COR-L47 (cell line): ENCODE measurements at places on chromosomes 13 and 19.

- no peak for DNase-seq
These were observed 251.2 kb upstream of the SPRY2 start for GRCh38 chr13:80591976-80592740.

DNA sequence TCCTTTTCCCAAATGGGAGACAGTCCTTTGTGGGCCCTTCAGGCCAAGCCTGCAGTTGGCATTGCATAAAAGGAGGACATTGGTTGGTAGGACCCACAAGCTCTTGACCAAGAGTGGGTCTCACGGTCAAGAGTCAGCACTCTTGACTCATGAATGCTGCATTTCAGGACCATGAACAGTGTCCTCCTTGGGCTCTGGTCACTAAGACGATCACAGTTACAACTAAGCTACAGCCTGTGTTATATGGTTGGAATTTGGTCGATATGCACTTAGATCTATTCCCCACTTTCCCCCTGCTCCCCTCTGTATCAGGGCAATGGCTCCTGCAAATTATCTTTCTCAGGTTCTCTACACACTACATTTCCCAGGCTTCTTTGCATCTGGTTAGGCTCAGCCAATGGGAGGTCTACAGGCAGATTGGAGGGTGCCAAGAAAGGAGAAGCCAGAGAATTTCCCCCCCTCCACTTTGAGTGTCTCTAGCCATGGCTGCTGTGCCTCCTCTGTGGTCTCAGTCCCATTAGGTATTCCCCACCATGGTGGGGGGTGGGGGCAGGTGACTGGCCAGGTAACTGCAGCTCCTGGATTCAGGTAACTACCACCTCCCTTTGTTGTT is 3.1 kb upstream of the OLFM2 start:
- no peak for DNase-seq

DNA sequence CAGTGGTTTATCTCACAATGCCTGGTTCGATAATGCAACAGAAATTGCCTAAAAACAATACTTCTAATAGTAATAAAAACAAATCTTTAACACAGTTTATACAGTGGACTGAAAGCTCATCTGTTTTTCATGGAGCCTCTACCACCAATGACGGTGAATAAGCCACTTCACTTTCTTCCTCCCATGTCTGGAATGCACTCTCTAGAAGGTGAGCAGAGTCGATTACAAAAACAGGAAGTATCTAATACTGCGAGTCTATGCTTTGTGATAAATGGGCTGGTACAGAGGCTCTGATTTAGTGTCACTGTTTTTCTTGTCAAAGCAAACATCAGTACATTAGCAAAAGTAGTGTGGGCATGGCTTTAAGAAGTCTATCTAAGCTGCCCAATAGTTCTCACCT is 1348.6 kb upstream of the SLC10A2 start:
- DNase-seq, result no peak

DNA sequence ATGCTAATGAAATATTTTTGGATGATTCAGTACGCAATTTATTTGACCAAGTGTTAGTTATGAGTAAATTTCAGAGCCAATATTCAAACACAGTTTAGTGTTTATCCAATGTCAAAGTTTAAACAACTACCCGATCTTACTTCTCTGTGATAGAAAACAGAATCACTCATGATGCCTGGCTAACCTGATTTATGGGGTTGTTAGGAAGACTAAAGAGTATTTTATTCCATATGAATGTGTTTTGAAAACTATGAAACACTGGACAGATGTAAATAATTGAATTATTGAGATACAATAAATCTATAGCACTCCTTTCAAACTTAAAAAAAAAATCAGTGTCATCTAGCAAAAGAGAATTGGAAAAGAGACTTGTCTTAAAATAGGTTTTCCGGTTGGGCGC is 1181.8 kb downstream of the EFNB2 start:
- DNase-seq, result no peak

DNA sequence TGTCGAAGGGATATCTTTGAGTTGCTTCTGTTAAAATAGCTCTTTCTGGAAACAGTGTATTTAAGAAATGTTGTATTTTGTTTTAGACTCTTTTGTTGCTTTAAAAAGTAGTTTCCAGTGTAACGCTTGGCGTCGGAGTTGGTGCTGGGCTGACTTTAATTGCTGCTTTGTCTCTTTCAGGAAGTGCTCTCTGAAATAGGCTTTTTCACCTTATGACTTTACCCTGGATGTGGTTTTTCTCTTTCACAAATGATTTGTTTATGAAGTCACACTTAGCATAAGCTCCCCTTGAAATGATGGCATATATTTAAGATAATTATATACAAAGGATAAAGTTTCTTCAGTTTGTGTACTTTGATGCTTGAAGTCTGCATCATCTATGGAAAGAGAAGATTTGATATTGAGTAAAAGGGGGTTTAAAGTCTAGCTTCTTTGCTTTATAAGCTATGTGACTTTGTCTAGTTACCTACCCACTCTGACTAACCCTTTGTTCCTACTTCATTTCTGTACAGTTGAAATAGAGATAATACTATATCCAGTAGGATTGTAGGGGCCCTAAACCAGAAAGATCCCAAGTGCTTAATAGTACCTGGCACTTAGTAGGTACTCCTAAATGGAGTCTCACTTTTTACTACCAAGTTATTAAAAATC is at the start of gene GPR18:
TSS of gene GPR18 (minus strand) at position 170 of the 651 bp plus-strand sequence. CDS start 2,507 bp downstream, outside the sequence.
- no peak for DNase-seq

DNA sequence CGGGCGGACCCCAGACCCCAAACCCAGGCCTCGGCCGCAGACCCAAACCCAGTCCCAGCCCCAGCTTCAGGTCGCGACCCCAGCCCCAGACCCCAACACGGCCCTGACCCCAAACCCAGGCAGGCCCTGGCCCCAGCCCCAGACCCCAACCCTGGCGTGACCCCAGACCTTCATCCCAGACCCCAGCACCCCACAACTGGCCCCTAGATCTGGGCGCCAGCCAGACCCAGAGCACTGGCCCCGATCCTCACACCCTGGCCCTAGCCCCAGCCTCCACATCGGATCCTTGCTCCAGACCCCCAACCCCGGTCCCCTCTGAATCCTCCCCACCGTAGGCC is 7.5 kb downstream of the MBD3 start:
- no peak for DNase-seq

- no peak for DNase-seq
These were observed 6.9 kb upstream of the ZNF431 start for GRCh38 chr19:21134934-21135366.

DNA sequence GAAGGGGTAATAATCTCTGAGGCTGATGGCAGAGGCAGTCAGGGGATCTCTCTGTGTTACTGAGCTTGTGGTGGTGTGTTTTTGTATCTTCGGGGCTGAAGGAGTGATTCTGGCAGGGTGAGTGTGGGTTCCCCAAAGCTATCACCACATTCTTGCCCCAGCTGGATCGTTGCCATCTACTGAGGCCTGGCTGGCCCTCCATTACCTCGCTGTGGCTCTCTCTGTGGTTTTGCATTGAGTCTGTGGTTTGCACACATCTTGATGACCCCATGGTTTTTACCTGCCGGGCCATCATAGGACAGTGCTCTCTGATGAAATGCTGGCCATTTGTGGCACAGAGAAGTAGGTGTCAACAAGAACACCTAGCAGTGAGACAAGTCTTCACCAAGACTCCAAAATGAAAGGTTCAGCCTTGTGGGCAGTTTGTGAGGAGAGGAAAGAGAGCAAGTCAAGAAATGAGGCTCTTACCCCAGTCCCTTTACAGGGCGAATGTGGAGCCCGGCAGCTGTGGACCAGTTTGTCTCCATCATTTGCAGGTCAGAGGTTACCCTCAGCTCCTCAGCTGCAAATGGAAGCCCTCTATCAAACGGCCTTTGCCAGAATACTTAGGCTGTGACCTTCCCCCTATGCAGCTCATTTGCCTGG is 69.0 kb upstream of the NPAS1 start:
- no peak for DNase-seq

DNA sequence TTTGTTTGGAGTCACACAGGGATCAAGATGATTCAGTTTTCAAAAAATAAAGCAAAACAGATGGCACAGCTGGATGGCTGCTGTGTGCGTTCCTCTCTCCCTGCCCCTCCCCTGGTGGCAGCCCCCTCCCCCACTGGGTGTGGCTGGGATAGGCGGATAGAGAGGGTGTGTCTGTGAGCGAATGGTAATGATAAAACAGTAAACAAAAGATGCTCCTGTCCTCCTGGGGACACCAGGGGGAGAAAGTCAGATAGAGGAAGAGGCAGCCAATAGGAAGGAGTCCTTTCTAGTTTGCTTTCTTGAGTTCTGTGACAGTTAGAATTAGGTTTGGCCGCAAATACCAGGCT is 6.5 kb downstream of the TMEM255B start:
- peak; percentile 31 for DNase-seq

- DNase-seq, result no peak
These were observed 5.2 kb downstream of the SPACA6 start for GRCh38 chr19:51698296-51698695.

GRCh38 chr13:36912973-36913372 is 7.1 kb downstream of the SMAD9 start:
- DNase-seq, result no peak

DNA sequence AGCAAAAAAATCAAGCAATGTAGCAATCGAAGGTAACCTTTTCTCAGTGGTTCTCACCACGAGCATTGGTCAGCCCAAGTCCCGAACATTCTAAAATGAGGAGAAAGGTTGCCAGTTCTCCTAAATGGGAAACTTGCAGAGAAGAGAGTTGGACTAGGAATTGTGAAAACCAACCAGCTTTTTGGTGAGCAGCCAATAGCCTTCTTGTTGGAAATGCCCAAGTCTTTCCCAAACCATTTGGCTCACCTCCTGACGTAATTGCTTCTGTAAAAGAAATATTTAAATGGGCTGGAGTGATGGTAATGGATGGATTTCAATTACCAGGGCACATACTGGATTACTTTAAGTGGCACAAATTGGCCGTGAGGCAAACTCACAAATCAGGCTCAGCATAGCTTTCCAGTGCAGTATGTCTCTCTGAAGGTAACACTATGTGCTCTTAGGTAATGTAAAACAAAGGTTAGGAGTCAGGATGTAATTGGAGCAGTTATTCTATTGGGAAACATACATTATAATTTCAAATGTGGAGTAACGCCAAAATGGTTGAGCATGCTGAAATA is 423.2 kb downstream of the KLF5 start:
- no peak for DNase-seq

DNA sequence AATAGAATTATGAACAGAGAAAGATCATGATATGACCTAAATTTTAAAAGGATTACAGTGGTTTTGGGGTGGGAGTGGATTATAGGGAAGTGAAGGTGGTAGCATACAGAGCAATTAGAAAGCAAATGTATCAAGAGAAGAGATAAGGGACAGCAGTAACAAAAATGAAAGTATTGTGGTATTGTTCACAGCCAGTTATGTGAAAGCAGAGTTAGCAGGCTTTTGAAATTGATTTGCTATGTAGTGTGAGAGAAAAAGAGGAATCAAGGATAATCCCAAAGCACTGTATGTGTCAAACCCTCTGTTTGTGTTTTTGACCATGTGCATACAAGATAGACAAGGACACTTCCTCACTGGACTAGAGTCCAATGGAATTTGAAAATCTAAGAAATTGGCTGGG is 1721.4 kb downstream of the PCDH9 start:
- no peak for DNase-seq

GRCh38 chr19:6358003-6358402 is 3.3 kb upstream of the CLPP start:
- DNase-seq, result no peak

- no peak for DNase-seq
These were observed 13.4 kb downstream of the SERP2 start for GRCh38 chr13:44386913-44387556.

- no peak for DNase-seq
These were observed at the start of gene CYP4F12 for GRCh38 chr19:15672580-15673175. CYP4F12 (plus strand) TSS chr19:15673087; CDS start chr19:15673530, 443 bp downstream.

GRCh38 chr19:14941189-14941588 is at the start of gene OR7C2:
OR7C2 (plus strand) TSS chr19:14941489; CDS start chr19:14941489, 0 bp downstream.
- no peak for DNase-seq

- DNase-seq, result no peak
These were observed 193.0 kb upstream of the NBEA start for GRCh38 chr13:34749046-34749445.

- peak; percentile 80 for DNase-seq
These were observed 119.7 kb upstream of the SOX1 start for GRCh38 chr13:111947026-111947810.

DNA sequence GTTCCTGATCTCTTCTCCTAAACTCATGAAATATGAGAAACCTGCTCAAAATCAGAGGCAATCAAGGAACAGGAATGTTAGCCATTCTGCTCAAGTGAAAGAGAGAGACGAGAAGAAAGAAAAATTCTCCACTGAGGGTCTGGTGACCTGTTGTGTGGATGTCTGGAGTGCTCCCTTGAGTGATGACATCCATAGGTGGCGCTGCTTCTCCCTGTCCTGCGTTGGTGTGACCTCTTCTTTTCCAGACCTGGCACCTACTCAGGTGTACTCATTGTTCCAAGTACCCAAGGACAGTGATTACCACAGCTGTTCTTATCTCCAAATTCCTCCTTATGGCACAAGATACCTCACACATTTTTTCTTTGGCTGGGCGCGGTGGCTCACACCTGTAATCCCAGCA is 4.0 kb downstream of the ZNF223 start:
- DNase-seq, result no peak

- DNase-seq, result no peak
These were observed 169.1 kb downstream of the KCTD12 start for GRCh38 chr13:76717092-76717491.

DNA sequence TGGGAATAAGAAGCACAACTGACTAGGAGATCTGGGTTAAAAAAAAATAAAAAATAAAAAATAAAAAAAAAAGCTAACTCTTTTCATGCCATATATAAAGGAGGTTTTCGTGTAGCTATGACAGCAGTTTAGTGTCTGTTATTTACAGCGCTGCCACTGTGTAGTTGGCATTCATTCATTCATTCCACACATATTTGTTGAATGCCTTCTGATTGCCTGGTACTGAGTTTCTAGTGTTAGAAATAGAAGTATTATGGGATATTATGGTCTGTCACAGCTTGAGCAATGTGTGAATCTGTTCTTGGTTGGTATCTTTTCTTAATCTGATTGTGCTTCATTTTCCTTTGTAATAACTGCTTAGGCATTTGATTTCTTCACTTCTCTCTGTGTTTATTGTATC is 237.4 kb downstream of the NBEA start:
- DNase-seq, result no peak

- no peak for DNase-seq
These were observed 43.8 kb downstream of the ZNRF4 start for GRCh38 chr19:5498830-5499550.

GRCh38 chr19:55606471-55606787 is 982 bp downstream of the ZNF865 start:
- DNase-seq, result no peak

DNA sequence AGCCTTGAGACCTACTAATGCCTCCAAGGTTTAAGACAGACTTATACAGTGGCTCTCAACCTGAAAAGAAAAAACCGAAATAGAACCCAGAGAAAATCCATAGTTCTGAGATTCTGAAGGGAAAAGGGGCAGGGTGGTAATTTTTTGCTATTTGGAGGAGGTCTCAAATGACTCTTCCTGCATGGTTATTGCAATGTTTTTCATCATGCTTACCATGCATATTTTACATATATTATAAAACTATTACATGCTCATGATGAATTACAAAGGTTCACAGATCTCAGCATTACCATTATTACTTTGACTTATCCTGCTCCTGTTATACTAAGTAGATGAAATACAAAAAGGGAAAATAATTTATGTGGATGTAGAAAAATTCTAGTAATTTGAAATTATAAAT is 47.6 kb downstream of the N4BP2L2 start:
- no peak for DNase-seq

- no peak for DNase-seq
These were observed 248.3 kb downstream of the DCLK1 start for GRCh38 chr13:35882722-35883497.
